ENCODE measurements at places on chromosomes 1 and 21.

DNA sequence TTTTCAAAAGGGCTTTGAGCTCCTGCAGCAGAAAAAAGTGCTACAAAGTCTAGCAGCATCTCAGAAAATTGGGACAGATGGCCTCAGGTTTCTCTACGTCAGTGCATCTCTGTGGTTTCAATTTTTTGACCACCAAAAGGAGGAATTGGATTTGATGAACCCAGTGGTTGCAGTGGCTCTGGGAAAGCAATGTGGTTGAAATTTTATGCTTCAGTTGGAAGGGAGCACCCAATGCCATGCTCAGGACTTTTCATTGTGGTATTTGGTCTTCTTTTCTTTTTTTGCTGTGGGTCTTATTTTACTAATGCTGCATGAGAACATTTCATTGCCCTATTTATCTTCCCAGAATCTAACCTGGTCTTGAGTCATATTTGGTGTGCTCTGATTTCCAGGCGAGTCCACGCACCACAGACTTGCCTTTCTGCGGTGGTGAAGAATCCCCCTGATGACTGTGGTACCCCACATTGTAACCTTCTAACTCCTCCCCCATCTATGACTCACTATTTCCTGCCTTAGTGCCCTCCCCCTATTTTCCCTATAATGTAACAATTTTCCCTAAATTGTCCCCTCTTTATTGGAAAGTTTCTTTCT is 56.7 kb downstream of the S1PR1 start:
- peak; percentile 66 for DNase-seq

DNA sequence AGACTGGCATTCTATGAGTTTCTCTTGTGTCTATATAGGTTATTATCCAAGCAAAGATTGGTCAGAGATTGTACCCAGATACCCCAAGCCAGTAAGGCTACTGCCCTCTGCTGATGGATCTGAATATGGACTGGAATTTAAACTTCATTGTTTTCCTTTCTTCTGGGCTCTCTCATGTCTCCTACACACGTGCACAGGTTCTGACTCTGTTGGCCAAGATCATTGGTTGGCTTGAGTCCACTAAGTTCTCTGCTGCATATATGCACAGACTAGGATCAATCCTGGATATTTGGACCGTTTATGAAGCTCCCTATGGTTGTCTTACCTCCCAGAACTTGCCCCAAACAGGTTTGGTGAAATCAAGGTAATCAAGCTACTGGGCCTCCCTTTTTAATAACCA is 69.7 kb downstream of the CC2D1B start:
- peak; percentile 19 for DNase-seq

- no peak for DNase-seq
Observed at GRCh38 chr21:45922648-45923047, 58.9 kb upstream of the COL6A1 start.

DNA sequence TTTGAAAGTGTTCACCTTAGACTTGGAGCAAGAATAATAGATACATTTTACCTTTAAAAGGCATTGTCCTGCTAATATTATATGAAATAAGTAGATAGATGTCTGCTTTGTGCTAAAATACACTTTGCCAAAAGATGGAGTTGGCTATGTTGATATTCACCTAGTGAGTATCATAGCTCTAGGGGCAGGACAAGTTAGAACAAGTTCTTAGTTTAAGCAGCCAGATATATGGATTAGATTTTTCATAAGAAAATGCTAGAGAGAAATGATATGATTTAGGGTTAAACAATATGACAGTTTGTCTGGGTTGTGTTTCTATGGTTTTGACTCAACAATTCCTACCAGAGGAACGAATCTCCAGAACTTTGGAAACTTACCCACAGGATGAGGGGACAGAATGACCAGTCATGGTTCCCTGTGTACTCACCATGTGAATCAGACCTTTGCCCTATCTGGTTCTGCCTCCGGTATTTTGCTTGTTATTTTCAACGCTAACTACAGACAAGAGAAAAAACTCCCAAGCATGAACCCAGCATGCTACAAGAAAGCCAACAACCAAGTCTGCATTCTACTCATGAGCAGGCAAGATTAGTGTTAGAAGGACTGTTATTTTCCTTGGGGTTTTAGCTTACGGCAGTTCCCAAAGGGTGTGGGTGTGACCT is 1.7 kb downstream of the F5 start:
- DNase-seq, result no peak

GRCh38 chr1:153210206-153210605 is 7.0 kb downstream of the LELP1 start:
- DNase-seq, result no peak

GRCh38 chr1:178262120-178262500 is 168.2 kb downstream of the RASAL2 start:
- no peak for DNase-seq

- no peak for DNase-seq
Observed at GRCh38 chr1:25805863-25806225, 5.9 kb downstream of the SELENON start.

DNA sequence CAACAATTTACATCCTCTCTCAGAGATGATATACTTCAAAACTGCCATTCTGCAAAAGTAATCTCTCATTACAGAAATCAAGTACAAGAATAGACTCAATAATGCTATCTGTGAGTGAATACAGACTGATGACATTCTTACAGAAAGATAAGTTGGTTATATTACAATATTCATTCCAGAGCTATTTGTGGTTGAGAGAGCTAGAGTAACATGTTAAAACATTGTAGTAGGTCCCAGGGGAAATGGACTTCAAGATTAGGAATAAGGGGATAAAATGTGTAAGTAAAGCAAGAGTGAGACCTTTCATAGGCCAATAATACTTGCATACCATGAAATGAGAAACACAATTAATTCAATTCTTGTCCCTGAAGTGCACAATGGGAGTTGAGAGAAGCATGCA is 1.5 kb downstream of the F13B start:
- no peak for DNase-seq

Data from naive thymus-derived CD4-positive, alpha-beta T cell (primary cell).